Activated CD4-positive, alpha-beta T cell treated with anti-CD3 and anti-CD28 coated beads for 1 hour (primary cell): ENCODE measurements at places on chromosomes 5 and 9.

- DNase-seq = no peak
These were observed 89.7 kb upstream of the SLC44A1 start for GRCh38 chr9:105154723-105155191.

GRCh38 chr9:130480673-130481072 lies 35.9 kb downstream of the ASS1 start:
- no peak for DNase-seq

DNA sequence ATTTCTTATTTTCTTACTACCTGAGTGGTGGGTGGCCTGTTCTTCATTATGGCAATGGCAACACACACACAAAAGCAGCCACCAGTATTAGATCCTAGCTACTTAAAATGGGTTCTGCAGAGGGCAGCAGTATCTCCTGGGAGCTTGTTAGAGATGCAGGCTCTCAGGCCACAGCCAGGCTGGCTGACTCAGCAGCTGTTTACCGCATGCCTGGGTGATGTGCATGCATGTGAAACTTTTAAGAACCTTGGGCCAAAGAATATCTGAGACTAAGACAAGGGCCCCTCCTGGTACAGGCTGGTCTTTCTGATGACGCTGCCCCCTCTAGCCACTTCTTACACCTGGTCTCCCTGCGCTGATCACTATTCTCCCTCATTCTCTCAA lies 399.0 kb downstream of the MED10 start:
- no peak for DNase-seq

GRCh38 chr9:107539427-107540163 lies 50.0 kb upstream of the KLF4 start:
- no peak for DNase-seq

- DNase-seq = no peak
These were observed 4.1 kb downstream of the RAPGEF6 start for GRCh38 chr5:131630963-131631350.

DNA sequence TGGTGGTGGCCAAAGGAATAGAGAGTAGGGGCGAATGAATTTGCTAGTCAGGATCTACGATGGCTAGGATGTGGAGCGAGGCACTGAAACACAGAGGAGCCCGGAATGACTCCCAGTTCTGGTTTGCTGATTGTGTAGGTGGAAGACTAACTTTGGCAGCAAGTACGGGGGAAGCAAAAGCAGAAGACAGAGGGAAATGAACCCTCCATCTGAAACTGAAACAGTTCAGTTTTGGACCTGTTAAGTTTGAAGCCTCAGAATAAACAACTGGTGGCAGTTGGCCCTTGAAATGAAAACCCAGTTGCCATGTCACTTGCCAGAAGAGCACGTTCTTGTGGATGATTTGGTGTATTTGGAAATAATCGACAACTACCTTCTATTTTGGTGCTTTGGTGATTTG lies 15.4 kb upstream of the SMIM15 start:
- DNase-seq = no peak

DNA sequence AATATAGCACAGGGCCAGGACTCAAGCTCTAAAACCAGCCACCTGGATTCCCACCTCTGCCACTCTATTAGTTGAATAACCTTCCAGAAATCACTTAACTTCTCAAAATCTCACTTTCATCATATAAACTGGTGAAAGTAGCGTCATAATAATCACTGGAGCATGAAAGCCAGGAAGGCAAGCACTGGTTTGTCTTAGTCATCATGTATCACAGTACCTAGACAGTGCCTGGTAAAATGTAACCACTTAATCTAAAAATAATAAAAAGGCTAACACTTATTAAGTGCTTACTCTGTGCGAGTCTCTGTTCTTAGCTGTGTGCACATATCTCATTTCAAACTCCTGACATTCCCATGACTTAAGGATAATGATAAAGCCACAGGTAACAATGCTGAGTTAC lies 109.4 kb downstream of the ASTN2 start:
- no peak for DNase-seq

DNA sequence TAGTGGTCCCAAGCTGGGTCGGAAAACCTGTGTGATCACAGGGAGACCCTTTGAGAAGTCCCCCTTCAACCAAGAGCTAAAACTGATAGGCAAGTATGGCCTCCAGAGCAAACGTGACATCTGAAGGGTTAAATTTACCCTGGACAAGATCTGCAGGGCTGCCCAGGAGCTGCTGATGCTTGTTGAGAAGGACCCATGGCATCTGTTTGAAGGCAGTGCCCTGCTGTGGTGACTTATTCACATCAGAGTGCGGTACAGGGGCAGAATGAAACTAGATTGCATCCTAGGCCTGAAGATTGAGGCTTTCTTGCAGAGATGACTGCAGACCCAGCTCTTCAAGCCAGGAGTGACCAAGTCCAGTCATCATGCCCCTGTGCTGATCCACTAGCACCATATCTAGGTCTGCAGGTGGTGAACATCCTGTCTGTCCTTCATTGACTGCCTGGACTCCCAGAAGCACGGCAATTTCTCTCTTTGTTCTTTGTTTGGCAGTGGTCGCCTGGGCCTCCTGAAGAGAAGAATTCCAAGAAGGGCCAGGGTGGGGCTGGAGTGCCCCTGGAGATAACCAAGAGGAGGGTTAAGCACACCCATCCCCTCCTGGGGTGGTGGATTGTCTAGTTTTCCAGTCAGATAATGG lies 25.7 kb upstream of the CHD1 start:
- no peak for DNase-seq

GRCh38 chr5:96017951-96018350 lies 56.3 kb upstream of the ELL2 start:
- no peak for DNase-seq

DNA sequence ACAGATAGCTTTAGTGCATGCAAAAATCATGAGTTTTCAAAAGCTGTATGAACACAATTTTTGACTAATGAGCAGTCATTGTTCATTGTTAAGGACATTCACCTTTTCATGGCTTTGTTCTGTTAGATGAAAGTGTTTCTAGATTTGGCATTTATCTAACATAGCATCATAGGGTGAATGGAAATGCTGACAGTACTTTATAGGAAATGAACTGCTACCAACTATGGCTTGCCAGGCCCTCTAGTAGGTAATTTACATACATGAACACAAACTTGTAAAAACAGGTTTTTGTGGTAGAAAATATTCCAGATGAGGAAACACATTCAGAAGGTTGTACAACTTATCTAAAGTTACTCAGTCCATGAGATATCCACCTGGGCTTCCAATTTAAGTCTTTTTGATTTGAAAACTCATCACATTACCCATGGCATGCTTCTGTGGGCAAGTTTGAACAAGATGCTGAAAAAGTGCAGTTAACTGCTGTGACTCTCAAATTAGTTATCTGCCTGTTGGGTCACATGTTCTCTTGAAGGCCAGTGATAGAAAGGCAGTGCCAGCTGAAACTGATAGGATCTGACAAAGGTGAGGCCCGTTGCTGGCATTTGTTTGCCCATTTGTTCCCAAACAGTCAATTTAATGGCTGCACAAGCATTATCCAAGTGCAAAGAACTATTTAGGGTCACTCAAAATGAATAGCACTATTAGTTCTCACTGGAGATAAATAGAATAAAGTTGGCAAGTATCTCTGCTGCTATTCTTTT lies 399.1 kb downstream of the MAN2A1 start:
- no peak for DNase-seq

DNA sequence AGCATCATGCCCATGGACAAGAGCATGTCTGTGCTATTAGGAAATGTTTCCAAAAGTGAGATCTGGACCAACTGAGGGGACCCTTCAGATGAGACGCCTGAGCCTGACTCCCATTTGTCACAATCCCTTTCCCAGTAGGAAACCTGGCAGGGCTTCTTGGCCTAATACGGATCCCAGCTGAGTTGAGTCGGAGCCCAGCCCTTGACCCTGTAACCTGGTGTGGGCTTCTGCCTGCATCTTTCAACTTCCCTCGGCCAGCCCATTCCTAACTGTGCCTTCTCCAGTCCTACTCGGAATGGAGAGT lies 148.3 kb downstream of the IRX2 start:
- no peak for DNase-seq

- DNase-seq = no peak
These were observed 241.8 kb upstream of the SLC24A2 start for GRCh38 chr9:20030671-20031070.

GRCh38 chr5:163649514-163649913 lies 144.1 kb downstream of the MAT2B start:
- no peak for DNase-seq

GRCh38 chr9:35914301-35914807 lies 5.1 kb downstream of the SPAAR start:
- no peak for DNase-seq
